NCI-H226 (cell line): ENCODE measurements at places on chromosomes 5 and 9.

DNA sequence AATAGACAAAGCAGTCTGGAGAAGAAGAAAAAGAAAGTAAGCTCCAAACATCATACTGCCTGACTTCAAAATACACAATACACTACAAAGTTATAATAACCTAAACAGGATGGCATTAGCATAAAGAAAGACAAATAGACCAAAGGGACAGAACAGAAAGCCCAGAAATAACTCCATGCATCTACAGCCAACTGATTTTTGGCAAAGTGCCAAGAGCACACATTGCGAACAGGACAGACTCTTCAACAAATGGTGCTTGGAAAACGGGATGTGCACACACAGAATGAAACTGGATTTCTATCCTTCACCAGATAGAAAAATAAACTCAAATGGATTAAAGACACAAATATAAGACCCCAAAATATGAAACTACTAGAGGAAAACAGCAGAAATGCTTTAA, 66.6 kb upstream of the SPATA31E1 start:
- DNase-seq = no peak

- DNase-seq = no peak
These were observed 80.5 kb upstream of the JAK2 start for GRCh38 chr9:4904322-4905134.

GRCh38 chr9:72749276-72749675, 203.6 kb downstream of the ALDH1A1 start:
- DNase-seq = no peak

DNA sequence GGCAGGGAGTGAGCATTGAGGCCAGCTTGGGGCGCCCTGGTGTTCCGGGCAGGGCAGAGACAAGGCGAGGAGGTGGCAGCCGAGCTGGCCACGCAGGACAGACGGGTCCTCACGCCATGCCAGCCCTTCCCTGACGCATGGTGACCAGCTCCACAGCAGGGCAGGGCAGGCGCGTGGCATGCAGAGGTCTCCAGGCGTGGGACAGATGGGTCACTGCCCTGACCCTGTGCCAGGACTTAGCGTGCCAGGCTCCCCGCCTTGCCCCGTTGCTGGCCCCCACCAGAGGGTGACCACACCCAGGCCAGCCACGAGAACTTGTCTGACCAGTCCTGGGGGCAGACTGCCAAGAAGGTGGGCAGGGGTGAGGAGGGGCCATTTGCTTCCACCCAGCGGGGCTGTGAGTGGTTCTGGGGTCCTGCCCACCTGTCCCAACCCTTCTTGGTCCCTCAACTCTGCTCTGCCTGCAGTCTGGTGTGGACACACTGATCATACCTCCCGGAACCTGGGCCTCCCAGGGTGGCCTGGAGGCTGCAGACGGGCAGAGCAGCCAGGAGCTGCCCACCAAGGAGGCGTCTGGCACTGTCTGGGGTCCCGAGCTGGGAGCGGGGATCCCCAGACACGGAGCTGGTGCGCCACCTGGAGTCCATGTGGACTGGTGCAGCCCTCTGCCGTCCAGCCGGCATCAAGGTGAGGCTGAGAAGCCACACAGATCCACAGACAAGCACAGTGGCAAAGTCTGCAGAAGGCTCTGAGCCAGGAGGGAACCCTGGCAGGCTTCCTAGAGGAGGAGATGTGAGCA, at the start of gene RNF224:
Gene RNF224 (plus strand): TSS at position 449 of the 799 bp plus-strand sequence. CDS start 834 bp downstream, outside the sequence.
- peak; percentile 68 for DNase-seq

- DNase-seq = no peak
These were observed 18.3 kb upstream of the MSANTD3 start for GRCh38 chr9:100408546-100409175.

DNA sequence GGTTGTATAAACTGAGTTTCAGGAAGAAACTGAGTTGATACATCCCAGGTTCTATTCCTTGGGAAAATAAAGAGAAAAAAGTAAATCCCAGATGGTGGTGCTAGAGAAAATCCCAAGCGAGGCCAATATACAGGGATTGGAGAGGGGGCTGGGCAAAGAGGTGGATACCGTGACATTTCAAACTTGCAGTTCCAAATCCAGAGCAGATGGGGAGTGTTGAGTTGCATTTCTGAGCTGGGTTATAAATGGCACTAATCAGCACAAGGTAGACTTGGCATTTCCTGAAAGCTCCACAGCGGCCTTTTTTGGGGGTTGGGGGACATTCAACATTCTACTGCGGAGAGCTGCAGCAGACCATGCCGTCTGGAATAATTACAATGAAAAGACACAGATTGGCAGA, 224.4 kb downstream of the NXNL2 start:
- no peak for DNase-seq

- DNase-seq = no peak
These were observed 76.9 kb downstream of the FEM1C start for GRCh38 chr5:115467628-115468027.

- DNase-seq = no peak
These were observed 399.0 kb downstream of the HTR1A start for GRCh38 chr5:63563008-63563917.

GRCh38 chr5:109744261-109744660, 54.5 kb downstream of the MAN2A1 start:
- no peak for DNase-seq

- peak; percentile 70 for DNase-seq
These were observed 43.1 kb downstream of the TMEM174 start for GRCh38 chr5:73215891-73216610.

GRCh38 chr5:92513067-92513466, 1068.0 kb downstream of the NR2F1-AS1 start:
- no peak for DNase-seq

DNA sequence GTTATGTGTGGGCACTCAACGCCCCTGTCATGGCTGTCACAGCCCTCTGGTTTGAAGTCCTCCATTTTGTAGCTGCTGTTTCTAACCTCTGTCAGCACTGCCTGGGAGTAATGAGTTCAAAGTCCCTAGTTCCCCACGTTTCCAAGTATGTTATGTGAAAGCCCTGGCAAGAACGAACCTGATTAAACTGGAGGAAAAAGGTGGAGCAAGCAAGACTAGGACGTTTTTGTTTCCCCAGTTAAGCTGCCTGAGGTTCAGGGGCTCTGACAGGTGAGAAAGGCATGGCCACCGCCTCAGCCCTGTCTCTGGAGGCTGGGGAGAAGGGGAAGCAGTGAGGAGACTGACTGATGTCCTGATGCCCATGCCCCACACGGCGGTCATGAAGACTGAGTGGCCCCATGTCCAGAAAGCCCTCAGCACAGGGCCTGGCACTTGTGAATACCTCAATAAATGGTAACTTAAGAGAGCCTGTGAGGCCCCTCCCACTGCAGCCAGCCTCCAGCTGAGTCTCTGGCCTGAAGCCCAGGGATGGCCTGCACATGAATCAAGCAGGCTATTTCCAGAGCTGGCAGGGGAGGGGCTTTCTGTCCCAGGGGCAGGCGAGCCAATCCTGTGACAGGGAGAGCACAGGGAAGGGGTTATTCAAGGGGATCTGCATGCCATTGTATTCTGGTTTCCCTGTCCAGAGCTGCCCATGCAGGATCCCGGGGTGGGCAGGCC, 61.8 kb downstream of the PFDN1 start:
- DNase-seq = peak; percentile 82

GRCh38 chr5:55176176-55176818, 3.3 kb upstream of the CDC20B start:
- peak; percentile 41 for DNase-seq
